AG10803 (cell line): ENCODE measurements at places on chromosomes 3 and 15.
A peak's percentile ranks its signal among the peaks of the same experiment; 100 is the strongest.

DNA sequence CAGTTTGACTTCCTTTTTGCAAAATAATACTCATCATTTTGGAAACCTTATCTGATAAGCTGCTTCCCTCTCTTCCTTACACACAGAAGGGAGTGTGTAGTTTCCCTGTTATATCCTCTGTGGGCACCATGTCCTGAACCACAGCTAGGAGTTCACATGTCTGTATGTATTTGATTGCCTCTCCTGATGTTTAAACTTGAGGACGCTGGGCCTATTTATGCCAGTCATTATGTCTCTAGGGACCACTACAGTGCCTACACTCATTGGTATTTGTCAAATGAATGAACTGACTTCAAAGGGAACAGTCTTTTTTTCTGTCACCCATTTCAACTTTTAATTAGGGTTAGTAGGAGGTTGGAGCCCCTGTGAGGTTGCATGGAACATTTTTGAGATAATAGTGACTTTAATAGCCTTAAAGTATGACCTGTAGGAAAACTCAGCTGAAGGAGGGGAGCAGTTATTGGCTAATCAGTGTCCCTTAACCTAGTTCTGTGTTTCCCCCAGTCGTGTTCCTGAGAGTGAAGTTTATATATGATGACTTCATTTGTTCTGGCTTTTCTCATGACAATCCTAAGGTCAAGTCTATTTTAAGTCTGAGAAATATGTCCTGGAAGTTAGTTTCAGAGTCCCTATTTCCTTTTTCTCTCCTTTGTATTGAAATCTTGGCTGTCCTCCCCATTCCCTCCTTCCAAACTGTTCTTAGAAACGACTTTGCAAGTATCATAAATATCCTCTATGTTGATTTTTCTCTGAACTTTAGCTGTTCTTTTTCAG lies 28.9 kb downstream of the PDE8A start:
- no peak for DNase-seq

GRCh38 chr3:88105325-88105724 lies 44.4 kb upstream of the C3orf38 start:
- DNase-seq, result peak; percentile 39

- DNase-seq, result no peak
Measured at GRCh38 chr3:175692256-175692655, 833.1 kb downstream of the NAALADL2 start.

- DNase-seq, result no peak
Measured at GRCh38 chr3:65285956-65286355, 598.2 kb upstream of the ADAMTS9 start.

DNA sequence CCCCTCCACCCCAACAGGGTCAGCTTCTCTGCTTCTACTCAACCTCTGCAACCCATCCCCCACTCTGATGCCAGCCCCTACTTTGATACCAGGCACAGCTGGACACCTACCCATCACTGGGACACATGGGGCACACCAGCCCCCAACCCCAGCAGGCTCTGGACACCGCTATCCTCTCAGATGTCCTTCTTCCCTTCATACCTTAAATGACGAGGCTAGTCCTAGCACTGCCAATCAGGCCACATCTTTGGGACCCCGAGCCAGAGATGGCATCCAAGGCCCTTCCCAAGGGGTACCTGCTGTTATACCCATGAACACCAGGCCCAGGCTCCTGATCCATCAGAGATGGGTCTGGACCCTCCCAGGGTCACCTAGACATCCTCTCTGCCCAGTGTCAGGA lies 10.6 kb downstream of the POC1A start:
- no peak for DNase-seq

GRCh38 chr3:151798466-151798865 lies 15.4 kb upstream of the AADAC start:
- no peak for DNase-seq

DNA sequence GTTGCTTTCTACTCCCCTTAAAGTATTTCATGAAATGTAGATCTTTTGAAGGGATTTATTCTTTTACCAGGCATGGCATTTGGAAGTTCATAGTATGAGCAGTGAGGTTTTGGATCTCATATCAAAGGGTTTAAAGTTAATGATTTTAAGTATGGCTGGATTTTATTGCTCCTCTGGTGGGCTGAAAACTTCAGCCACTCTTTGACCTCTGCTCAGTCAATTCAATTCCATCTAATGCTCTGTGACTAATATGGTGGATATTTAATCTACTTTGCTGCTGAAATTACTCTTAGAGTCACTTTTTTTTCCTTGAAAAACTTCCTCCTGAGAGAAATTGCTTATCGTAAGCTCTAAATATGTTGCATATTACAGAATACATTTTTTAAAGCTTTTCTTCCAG lies 218.6 kb downstream of the NR2F2 start:
- no peak for DNase-seq

DNA sequence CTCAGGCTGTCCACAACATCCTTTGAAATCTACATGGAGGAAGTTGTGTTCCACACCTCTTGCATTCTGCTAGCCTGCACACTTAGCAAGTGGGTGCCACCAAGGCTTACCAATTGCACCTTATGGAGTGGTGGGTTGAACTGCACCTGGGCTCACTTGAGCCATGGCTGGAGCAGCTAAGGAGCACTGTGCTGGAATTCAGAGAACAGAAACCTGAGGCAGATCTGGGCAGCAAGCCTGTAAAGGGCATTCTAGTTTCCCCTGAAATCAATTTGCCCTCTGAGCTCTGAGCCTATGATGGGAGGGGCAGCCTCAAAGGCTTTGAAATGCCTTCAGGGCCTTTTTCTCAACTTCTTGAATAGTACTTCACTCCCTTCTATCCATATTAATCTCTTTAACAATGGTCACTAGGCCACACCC lies 18.0 kb downstream of the BTLA start:
- DNase-seq, result no peak

DNA sequence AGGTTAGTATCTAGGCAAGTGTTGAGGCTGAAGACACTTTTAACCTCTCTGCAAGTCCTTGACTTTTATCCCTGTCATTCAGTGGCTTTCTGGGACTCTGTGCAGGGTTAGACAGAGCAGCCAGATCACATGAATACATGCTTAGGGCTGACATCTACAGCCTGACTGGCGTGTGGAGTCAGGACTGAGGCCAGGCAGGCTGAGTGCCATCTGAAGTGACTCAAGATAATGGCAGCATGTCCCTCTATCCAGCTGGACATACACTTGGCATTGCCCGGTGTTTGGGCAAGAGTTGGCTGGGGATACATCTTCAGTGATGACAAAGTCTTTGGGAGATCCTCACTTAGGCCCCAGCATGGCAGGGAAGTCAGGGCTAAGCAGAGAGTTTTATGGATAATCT lies 22.4 kb downstream of the DUOX2 start:
- DNase-seq, result peak; percentile 43

- no peak for DNase-seq
Measured at GRCh38 chr3:50570508-50571279, 1.4 kb downstream of the HEMK1 start.

DNA sequence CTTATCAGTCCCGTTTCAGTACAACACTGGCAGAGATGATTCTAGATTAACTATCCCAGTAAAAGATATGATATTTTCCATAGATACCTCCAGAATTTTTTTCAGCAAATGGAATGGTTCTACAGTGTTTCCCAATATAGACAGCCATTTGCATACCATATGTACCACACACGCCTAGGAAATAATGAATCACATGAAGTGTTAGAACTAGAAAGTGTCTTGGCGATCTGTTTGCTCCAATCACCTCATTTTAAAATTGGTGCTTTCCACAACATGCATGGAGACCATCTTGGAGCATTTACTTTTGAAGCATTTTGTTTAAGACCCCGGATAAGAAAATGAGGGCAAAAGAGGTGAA lies 2.0 kb downstream of the C2CD4A start:
- peak; percentile 33 for DNase-seq

GRCh38 chr15:57203906-57204305 lies 172.4 kb upstream of the CGNL1 start:
- DNase-seq, result no peak

DNA sequence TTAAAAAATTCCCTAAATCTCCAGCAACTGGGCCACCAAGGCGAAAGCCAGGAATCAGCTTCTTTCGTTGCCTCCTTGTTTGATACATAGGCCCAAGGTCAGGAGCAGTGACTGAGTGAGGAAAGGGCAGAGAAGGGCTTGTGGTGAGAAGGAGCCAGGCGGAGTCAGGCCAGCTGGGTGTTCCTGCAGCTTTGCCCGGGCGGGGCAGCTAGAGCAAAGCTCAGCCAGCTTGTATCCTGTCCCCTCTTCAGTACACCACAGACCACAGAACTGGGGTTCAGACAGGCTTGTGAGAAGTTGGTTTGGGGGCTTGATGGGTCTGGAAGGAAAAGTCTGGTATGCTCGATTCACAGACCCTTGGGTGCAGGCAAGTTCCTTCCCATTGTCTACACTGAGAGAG lies 52.6 kb downstream of the CCK start:
- DNase-seq, result no peak

DNA sequence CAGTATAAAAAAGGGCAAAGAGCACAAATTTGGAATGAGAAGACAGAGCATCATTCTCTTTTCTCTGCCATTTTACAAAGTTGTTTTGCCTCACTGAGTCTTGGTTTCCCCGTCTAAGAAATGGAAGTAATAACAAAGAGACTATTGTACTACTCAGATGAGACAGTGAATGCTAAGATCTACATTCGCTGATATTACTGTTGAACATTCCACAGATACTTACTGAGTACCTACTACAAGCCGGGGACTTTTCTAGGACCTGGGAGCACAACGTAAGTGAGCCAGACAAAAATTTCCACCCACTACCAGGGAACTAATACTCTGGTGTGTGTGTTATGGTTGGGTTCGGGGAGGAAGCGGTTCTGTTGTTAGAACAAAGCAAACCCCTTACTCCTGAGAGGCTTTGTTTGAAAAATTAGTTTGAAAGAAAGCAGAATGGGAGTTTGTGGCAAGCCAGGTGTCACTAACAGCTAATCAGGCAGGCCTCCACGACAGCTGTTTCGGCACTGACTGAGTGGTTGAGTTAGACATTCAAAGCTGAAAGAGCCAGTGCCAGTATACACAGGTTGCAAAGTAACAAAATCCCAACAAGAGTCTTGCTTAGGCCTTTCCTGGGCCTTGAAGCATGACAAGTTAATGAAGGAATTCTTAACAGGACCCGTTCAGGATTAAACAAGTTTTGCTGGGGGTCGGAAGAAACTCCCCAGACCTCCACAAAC lies 458.3 kb downstream of the EDEM1 start:
- no peak for DNase-seq

- DNase-seq, result peak; percentile 15
Measured at GRCh38 chr3:16369885-16370284, 104.9 kb downstream of the OXNAD1 start.

DNA sequence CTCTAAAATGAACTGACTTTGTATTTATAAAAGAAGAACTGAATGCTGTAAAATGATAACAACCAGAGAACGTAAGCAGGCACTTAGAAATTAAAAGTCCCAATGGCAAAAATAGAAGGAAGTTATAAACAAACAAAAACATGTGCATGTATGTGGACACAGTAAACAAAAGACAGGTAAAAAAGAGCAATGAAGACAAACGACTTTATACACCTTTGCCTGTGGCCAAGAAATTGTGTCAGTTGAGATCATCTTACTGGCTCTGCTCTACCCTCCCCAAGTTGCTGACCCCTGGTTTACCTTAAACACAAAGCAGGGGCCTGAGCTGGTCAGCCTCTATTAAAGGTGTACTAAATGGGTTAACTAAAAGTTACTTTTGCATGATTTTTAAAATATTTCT lies 41.7 kb upstream of the GP5 start:
- DNase-seq, result no peak

GRCh38 chr3:103609472-103609871 lies 1174.7 kb downstream of the ZPLD1 start:
- peak; percentile 1 for DNase-seq

- peak; percentile 26 for DNase-seq
Measured at GRCh38 chr15:65660927-65661326, 39.2 kb downstream of the SLC24A1 start.

GRCh38 chr3:127177226-127177625 lies 15.7 kb upstream of the PRR23E start:
- no peak for DNase-seq

DNA sequence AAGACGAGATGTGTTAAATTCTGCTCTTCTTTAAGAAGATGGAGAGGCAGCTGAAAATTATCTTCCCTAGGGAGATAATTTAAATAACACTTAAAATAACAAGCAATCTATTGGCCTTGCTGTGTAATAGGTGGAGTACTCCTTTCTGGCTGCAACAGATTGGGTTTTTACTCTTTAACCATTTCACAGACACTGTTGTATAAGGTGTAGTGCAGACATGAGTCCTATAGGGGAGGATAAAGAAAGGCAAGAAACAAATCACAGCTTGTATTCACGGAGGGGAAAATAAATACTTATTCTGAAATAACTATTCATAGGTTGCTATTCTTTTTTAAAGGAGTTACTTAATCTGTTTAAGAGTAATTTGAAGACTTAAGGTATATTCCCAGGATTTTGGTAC lies 252.0 kb downstream of the ZPLD1 start:
- no peak for DNase-seq

DNA sequence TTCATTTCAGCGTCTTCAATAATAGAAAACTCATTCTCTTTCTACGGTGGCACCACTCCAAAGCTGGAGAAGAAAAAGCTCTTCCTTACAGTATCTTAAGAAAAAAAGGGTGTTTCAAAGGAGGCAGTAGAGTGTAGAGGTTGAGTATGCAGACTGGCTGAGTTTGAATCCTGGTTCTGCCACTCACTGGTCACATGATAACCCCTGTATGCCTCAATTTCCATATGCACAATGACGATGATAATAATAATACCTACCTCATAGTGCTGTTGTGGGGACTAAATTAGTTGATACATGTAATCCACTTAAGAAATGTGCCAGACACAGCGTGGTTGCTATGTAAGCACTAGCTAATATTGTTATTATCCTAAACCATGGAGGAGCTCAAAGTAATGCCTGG lies 4.5 kb downstream of the ANP32A start:
- no peak for DNase-seq

DNA sequence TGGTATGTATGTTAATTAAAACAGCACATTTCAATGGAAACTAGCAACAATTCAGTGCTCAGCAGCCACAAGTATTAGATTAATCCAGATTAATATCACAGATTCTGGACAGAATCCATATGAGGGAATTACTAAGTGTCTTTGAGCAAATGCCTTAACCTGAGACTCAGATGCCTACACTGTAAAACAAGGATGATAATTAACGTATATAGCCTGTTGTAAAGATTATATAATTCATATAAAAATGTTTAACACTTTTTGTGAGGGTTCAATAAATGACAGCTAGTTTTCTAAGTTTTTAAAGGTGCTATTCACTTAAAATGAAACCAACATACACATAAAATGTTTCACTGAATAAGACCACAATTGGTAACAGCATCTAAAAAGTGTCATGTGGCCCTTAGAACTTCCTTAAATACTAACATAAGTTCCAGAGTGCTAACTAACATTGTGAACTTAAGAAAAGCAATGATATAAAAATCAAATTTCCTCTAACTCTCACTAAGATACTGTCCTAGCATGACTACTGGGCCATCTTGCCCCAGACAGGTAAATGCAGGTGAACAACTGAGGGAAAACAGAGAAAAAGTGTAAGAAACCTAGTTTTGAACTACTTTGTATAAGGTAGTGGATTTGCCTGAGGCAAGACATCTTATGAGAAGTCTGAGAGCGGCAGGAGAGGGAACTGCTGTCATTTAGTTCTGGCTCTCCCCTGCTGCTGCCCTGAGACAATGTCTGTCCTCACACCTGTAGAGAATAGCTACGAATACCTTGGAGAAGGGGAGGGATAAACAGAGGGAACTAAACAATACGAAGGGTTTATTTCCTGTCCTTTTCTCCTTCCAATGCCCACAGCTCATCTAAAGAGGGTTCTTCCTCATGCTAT lies 151.3 kb downstream of the ADAM10 start:
- DNase-seq, result no peak

- peak; percentile 94 for DNase-seq
Measured at GRCh38 chr15:25849157-25849921, 13.8 kb downstream of the ATP10A start.

- peak; percentile 88 for DNase-seq
Measured at GRCh38 chr3:172658344-172659245, 52.3 kb downstream of the NCEH1 start.
